Germinal center (tissue), 1 donor: ENCODE measurements at places on chromosomes 7 and 10.

- DNase-seq, result no peak
These were observed 76.1 kb downstream of the PRKAG2 start for GRCh38 chr7:151800861-151801260.

- no peak for DNase-seq
These were observed 262.2 kb downstream of the FZD1 start for GRCh38 chr7:91526404-91526803.

DNA sequence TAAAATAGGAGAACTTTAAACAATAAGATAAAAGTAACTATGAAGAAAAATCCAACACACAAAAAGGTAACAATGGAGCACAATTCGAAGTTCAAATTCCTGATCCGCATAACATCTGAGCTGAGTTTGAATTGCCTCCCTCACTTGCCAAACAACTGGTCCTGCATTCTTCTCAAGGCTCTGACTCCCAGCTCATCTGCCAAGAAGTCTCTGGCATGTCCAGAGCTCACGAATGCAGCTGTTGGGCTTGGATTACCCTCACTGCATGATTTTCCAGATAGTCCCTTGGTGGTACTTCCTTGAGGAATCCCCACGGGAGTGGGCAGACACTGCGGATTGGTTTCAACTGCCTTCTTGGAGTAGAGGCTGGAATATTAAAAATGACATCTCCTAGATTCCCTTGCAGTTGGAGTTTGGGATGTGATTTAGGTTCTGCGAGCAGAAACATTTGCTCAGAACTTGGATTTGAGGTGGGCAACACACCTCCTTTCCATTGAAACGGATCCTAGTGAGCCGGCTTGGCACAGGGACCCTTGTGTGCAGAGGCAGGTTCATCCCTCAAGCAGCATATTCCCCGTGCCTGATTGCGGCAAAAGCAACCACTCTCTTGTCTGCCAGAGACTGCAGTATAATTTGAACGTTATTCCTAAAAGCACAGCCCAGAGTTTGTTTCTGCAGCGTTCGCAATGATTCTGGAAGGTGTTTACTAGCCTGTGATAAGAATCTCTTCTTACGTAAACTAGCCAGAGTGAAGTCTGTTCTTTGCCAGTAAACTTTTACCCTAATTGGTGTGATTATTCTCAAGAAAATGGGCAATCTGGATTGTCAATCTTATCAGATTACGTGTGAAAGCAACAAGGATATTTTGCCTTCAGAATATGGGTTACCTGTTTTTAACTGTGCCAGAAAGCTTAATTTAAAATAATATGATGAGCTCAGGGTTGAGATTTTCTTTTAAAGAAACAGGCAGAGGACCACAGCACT lies 23.4 kb upstream of the PRKCQ start:
- DNase-seq, result no peak

- DNase-seq, result no peak
These were observed 173.3 kb downstream of the ELFN1 start for GRCh38 chr7:1843271-1843861.

DNA sequence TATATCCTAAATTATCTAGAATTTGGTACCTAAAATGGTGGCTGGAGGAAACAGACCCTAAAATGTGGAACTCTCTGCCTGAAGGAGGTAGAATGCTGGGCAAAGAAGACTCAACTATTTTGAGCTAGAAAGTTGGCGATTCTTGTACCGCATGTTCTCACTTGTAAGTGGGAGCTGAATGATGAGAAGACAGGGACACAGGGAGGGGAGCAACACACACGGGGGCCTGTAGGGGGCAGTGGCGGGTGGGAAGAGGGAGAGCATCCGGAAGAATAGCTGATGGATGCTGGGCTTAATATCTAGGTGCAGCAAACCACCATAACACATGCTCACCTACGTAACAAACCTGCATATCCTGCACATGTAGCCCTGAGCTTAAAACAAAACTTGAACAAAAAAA lies 250.6 kb downstream of the CALN1 start:
- no peak for DNase-seq

DNA sequence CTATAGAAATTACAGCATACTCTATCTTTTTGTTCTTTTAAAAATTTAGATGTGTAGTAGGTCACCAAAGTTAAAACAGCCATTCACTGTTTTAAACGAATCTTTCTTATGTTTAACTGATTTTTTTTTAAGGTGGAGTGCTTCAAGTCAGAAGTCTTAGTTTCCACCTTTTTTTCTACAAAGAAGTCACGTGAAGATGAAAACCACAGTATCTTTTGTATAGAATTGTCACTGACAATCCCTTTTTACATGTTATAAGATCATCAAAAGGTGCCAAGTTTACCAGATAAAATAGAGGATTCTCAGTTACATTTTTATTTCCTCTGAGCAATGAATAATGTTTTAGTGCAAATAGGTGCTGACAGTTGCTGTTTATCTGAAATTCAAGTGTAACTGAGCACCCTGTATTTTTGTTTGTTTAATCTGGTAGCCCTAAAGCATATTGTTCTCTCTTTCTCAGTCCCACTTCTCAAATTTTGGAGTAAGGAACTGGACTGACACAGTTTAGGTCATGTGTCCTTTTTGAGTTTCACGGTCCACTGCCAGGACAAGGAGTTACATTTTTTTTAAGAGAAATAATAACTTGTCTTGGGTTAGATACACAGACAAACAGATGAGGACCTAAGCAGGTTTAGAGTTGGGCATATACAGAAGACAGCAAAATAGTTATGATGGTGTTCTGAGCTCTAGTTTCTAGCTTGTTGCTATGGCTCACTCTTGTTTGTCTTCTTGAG lies 233.2 kb upstream of the MBL2 start:
- no peak for DNase-seq

- DNase-seq, result no peak
These were observed 22.3 kb upstream of the FAM133B start for GRCh38 chr7:92612501-92612900.

GRCh38 chr10:86863484-86863842 lies 94.0 kb downstream of the MMRN2 start:
- DNase-seq, result no peak

DNA sequence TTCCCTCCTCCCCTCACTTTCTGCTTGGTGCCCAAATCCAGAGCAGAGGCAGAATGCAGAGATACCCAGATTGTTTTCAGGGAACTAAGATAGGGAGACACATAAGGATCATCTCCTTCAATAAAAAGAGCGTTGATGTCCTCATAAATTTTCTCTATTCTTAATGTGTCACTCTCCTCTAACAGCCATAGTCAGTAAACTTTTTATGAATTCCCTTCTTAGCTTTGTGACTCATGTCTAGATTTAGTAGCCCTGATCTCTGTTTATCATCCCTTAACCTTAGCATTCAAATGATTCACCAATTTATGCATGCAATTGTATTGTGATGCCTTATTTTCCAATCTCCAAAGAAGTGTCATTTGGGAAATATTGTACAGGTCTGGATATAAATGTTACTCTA lies 995.5 kb upstream of the C7orf33 start:
- DNase-seq, result no peak

DNA sequence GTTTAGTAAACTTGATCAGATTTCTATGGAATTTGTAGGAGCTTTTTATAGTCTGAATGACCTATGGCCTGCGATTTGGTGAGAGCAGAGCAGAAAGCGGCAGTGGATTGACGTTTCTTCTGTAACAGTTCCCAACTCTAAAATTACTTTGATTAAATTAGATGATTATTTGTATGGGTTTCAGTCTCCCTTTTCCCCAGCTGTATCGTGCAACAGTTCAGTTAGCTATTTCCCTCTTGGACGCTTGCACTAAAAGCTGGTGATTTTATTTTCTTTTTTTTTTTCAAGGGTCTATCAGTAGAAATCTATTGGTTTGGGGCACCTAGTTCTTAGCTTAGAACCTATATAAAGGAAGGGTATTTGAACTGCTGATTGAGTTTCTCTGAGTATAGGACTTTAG lies 6.8 kb downstream of the AHCYL2 start:
- no peak for DNase-seq

- DNase-seq, result no peak
These were observed 28.2 kb upstream of the ANK3 start for GRCh38 chr10:60417901-60418300.

DNA sequence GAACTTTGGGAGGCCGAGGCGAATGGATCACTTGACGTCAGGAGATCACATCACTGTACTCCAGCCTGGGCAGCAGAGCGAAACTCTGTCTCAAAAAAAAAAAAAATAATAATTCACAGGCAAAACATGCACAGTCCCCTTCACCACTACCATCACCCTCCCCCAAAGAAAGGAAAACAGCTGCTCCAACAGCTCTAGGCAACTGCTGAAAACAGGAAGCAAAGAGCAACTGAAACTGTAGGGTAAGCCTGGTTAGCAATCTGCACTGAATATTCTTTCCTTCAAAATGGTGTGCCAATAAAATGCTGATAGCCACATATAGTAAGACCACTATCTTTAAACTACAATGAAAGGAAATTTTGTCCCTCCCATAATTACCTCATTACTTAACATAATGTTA lies 11.8 kb downstream of the NT5C2 start:
- peak; percentile 60 for DNase-seq

GRCh38 chr7:137771679-137772078 lies 75.1 kb downstream of the DGKI start:
- no peak for DNase-seq

GRCh38 chr7:123270570-123270969 lies 70.8 kb upstream of the SLC13A1 start:
- DNase-seq, result no peak

DNA sequence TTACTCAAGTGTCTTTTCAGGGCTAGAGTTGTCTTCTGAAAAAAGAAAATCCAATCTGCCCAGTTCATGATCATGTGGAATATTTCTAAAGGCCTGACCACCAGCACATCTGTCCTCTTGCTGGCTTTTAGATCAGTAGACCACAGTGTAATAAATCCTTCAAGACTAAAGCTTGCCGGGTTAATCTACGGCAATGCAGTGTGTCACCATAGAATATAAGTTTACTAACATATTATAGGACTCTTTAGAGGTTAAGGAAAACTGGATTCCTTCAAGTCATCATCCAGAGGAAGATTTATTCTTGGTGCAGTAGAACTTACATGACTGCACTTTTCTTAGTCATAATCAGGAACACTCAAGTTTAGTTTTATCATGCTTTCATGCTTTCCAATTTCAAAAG lies 349.5 kb downstream of the SEMA3D start:
- DNase-seq, result no peak

GRCh38 chr10:10609379-10609955 lies 408.2 kb upstream of the CELF2 start:
- no peak for DNase-seq

- no peak for DNase-seq
These were observed 240.3 kb downstream of the SEMA3D start for GRCh38 chr7:84946549-84946948.

DNA sequence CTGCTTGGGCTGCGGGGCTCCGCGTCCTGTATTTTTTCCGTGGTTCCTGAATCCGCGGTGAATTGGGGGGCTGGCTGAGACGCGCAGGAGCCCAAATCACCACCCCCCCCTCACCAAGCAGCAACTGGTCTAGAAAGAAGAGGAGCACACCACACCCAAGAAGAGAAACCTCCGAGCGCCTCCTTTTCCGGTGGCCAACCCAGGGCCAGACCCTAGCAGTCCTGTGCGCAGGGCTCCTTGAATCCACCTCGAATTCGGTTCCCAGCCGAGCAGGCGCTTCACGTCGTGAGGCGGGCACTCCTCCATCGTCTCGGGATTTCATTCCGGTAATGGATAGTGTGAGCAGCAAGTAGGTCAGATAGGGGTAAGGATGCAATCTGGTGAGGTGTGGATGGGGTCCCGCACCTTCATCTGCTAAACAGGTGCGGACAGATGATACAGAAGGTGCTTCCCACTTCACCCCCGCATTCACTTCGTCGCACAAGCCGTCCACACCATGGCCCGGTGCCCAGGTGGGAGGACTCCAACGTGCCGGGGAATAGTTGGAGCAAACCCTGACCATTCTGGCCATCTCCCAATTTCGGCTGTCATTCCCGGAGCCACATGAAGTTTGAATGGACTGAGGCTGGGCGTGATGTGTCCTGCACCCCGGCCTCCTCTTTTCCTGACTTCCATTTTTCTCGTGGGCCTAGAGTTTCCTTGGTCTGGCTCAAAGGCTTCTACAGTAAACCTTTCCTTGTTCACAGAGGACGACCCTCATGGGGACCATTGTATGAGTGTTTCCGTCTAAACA lies 19.8 kb upstream of the ZNF273 start:
- no peak for DNase-seq

DNA sequence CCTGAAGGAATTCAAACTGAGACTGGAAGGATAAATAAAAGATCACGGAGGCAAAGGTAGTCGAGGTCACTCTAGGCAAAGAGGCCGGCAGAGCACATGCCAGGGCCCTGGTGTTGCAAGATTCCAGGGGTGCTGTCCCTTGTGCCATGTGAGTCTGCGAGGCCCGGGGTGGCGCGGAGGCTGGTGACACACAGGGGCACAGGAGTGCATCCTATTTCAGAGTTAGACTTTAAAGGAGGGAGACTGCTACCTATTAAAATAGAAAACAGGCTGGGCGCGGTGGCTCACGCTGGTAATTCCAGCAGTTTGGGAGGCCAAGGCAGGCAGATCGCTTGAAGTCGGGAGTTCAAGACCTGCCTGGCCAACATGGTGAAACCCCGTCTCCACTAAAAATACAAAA lies 12.6 kb downstream of the BEND7 start:
- DNase-seq, result no peak

DNA sequence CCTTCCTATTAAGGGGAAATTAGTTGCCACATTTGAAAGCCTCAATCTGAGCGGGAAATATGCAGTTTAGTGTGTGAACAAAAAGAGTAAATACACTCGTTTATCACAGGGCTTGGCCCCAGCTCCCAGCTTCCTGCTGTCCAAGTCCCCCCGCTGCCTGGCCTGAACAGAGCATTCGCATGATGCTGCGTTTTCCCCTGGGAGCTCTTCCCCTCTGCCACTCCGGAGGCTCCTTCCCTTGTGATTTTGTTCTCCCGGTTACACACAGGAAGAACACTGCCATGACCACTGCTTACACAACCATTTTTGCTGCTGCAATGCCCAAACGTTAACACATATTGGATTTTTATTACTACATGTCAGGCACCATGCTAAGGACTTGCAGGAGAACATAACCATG lies 120.7 kb upstream of the ADARB2 start:
- no peak for DNase-seq

DNA sequence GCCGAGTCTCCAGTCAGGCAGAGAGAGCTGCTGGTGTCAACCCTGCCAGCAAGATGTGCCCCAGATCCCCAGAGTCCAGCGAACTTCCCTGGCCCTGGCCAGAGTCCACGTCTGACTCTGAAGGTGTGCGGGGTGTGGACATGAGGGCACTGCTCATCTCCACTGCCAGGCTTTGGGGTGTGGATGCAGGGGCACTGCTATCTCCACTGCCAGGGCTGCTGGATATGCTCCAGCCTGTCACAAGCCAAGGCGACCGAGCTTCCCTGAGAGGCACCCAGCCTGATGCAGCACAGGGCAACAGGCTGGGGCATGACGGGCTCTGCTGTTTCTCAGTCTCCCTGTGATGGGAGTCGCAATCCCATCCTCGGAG lies 596.8 kb downstream of the PTPRN2 start:
- DNase-seq, result no peak

GRCh38 chr7:21422751-21423150 lies 5.1 kb upstream of the SP4 start:
- DNase-seq, result no peak

GRCh38 chr10:77626266-77626935 lies 11.2 kb downstream of the KCNMA1 start:
- no peak for DNase-seq
